Cardiac muscle cell (in vitro differentiated cells and primary cell): ENCODE measurements at places on chromosomes 7 and 10. TPM values are rescaled to one million over a fixed set of nuclear protein-coding genes. Genes with fewer than 3 reads are reported as not detected.

DNA sequence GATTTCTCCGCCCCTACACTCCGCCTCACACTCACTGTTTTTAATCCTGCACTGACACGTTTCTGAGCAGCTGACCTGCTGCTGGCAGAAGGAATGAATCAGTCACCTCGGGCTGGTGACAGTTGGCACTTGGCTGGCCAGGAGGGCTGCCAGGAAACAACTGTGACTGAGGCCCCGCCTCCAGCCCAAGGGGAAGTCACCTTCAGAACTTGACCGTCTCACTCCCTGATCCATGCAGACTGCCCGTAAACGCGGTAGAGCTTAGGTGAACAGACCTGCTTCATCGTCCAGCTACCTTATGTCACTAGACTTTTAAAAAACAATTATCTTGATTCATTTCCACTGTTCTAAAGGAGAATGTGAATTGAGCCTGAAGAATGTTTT, 107.5 kb downstream of the DOCK1 start:
- DNase-seq, result peak; percentile 95
- no peak overlapping the region for H3K4me3 ChIP-seq
- peaks cover 23% of the 10 kb centered on the region for H3K4me1 ChIP-seq
- H3K36me3 ChIP-seq, result no peaks in the 10 kb centered on the region

- no peak overlapping the region for H3K27ac ChIP-seq
- H3K36me3 ChIP-seq, result no peaks in the 10 kb centered on the region
- no peak overlapping the region for H3K4me3 ChIP-seq
- H3K27me3 ChIP-seq, result no peaks in the 10 kb centered on the region
- no peak for DNase-seq
- no peaks in the 10 kb centered on the region for H3K4me1 ChIP-seq
These were observed 219.6 kb upstream of the NPSR1 start for GRCh38 chr7:34438436-34438835.

- H3K36me3 ChIP-seq, result no peaks in the 10 kb centered on the region
- H3K27me3 ChIP-seq, result no peaks in the 10 kb centered on the region
- no peak for DNase-seq
- H3K4me1 ChIP-seq, result no peaks in the 10 kb centered on the region
These were observed 250.9 kb upstream of the TMEM72 start for GRCh38 chr10:44660271-44660670.

DNA sequence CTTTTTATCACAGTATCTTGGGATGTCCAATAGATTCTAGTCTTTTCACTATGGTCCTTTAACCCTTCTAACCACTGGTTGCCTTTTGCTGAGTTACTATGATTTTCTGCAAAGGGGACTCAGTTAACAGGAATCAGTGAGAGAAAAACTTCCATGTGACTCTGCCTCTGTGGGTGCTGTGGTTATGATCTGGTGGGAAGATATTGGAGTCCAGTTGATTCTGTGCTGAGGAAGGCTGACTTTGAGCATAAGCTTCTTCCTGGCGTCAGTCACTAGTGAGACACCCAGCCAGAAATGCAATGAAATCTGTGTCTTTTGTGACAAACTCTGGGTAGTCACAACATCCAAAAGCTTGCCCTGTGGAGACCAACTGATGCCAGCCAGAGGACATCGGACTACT, 648.0 kb downstream of the SUGCT start:
- peaks cover 31% of the 10 kb centered on the region for H3K4me1 ChIP-seq
- no peaks in the 10 kb centered on the region for H3K27me3 ChIP-seq
- H3K4me3 ChIP-seq, result no peak overlapping the region
- no peak overlapping the region for H3K27ac ChIP-seq
- no peak for DNase-seq

Gene RHBDD2
- 83.6 and 115 TPM in 2 replicates for total RNA-seq

GRCh38 chr10:14185316-14186045, 145.2 kb downstream of the FRMD4A start:
- no peaks in the 10 kb centered on the region for H3K27me3 ChIP-seq
- peak overlapping the region; percentile 44 for H3K27ac ChIP-seq
- DNase-seq, result peak; percentile 78
- H3K4me3 ChIP-seq, result no peak overlapping the region
- H3K4me1 ChIP-seq, result no peaks in the 10 kb centered on the region

- H3K27me3 ChIP-seq, result peaks cover 15% of the 10 kb centered on the region
- H3K27ac ChIP-seq, result no peak overlapping the region
- H3K36me3 ChIP-seq, result no peaks in the 10 kb centered on the region
- peaks cover 37% of the 10 kb centered on the region for H3K4me1 ChIP-seq
These were observed 6.1 kb downstream of the ADCY1 start for GRCh38 chr7:45580053-45580872.

GRCh38 chr10:84659027-84659426, 330.6 kb downstream of the CCSER2 start:
- peaks cover 7% of the 10 kb centered on the region for H3K4me1 ChIP-seq
- H3K36me3 ChIP-seq, result no peaks in the 10 kb centered on the region
- H3K4me3 ChIP-seq, result no peak overlapping the region

- DNase-seq, result no peak
- no peak overlapping the region for H3K27ac ChIP-seq
- H3K4me3 ChIP-seq, result no peak overlapping the region
- no peaks in the 10 kb centered on the region for H3K4me1 ChIP-seq
- H3K36me3 ChIP-seq, result no peaks in the 10 kb centered on the region
- no peaks in the 10 kb centered on the region for H3K27me3 ChIP-seq
These were observed 87.1 kb downstream of the SAMD9 start for GRCh38 chr7:93030605-93031225.

DNA sequence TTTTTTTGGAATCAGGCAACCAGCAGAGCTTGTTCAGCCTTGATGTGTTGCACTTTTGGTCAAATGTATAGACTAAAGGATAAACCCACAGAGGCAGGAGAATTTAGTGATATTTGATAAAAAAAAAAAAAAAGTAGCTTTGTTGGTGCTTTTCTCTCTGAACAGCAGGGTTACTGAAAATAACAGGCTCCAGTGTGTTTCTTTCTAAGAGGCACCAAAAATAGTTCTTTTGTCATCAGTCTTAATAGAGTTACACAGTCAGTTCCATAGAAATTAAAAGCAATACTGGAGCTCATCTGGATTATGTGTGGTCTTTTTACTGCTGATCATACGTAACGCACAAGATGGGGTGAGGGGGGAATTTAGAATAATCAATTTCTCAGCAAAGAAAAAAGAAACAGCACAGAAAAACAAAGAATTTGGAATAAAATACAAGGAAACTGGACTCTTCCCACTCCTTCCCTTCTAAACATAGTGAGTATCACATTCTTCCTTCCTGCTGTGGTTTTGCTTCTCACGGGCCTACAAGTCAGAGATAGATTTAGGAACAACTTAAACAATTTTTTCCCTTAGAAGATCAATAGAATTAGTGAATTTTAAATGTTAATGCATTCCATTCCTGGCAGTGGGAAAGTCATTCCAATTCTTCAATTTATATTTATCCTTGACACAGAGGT, 178.8 kb upstream of the AKR1E2 start:
- peaks cover 12% of the 10 kb centered on the region for H3K4me1 ChIP-seq
- H3K27ac ChIP-seq, result no peak overlapping the region
- H3K36me3 ChIP-seq, result no peaks in the 10 kb centered on the region
- H3K4me3 ChIP-seq, result no peak overlapping the region
- DNase-seq, result no peak

DNA sequence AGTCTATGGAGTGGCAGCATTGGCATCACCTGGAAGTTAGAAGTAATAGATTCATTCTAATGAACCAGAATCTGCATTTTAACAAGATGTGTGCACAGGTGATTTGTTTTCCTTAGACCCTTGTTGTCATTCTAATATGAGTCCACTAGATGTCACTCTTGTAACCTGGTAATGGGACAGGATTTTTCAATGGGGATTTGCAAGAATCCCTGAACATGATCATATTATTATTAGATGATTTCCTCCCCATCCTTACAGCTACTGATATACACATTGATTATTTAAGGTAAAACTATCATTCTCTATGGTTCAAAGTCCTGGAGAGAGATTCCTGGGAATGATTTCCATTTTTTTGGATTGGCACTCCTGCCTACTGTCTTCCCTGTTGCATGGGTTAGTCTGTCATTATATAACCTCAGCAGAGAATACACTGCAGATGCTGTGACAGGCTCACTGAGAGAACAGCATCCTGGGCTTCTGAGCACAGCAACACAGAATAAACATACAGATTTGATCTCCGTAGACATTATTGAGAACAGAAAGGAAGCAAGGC, 194.9 kb downstream of the SUGCT start:
- H3K36me3 ChIP-seq, result no peaks in the 10 kb centered on the region
- no peaks in the 10 kb centered on the region for H3K27me3 ChIP-seq
- peaks cover 15% of the 10 kb centered on the region for H3K4me1 ChIP-seq
- peak overlapping the region; percentile 5 for H3K27ac ChIP-seq
- no peak overlapping the region for H3K4me3 ChIP-seq
- DNase-seq, result peak; percentile 63

Gene ANKRD30A
- not detected in 2 replicates for total RNA-seq

DNA sequence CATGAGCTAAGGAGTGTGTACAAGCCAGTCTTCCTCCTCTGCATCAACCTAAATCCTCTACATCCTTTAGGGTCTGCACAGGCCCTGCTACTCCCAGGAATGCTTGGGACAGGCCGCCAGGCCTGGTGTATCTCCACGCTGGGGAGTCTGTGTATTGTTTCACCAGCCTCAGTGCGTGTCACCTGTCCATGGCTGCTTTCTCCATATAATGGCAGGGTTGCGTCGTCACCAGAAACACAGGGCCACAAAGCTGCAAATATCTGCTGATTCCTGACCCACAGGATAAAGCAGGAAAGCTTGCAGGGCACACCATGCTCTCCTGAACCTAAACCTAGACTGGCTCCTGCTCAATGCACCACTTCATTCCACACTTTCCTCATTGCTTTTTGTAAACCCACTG, 45.6 kb downstream of the COBL start:
- no peak overlapping the region for H3K4me3 ChIP-seq
- no peaks in the 10 kb centered on the region for H3K27me3 ChIP-seq
- H3K27ac ChIP-seq, result no peak overlapping the region
- H3K4me1 ChIP-seq, result peaks cover 4% of the 10 kb centered on the region

DNA sequence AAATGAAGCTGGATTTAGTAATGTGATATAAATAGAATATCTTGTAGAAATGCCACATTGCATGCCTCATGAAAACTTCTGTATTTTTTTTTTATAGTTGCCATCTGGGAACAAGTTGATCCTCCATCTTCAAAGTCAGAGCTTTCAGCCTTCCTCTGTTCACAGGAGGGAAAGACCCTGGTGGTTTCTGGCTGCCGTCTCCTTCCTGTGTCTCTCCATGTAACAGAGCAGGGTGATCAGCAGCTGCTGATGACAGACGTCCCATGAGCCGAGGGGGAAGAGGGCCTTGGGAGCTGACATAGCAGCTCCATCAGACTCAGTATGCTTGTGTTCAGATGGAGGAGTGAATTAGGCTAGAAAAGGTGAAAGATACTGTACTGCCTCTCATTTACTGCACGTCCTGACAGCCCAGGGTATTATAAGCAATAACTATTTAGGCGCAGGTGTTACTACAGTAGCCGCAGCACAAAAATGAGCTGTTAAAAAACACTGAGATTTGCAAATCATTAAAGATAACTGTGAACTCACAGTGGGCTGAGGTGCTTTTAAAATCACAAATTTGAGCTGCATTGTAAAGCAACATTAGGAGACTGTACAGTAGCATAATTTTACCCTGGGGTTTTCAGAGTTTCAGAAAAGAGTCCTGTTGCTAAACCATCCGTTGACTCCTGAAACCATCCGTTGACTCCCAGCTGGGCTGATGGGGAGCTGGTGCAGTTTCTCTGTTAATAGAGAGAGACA, 103.3 kb downstream of the CFAP58 start:
- H3K27me3 ChIP-seq, result no peaks in the 10 kb centered on the region
- no peak overlapping the region for H3K4me3 ChIP-seq
- DNase-seq, result no peak
- no peak overlapping the region for H3K27ac ChIP-seq
- peaks cover 5% of the 10 kb centered on the region for H3K4me1 ChIP-seq

- H3K4me3 ChIP-seq, result no peak overlapping the region
- no peaks in the 10 kb centered on the region for H3K4me1 ChIP-seq
- no peak for DNase-seq
These were observed 76.6 kb upstream of the HGF start for GRCh38 chr7:81846398-81846797.

Gene INSYN2A
- total RNA-seq, result not detected in 2 replicates

DNA sequence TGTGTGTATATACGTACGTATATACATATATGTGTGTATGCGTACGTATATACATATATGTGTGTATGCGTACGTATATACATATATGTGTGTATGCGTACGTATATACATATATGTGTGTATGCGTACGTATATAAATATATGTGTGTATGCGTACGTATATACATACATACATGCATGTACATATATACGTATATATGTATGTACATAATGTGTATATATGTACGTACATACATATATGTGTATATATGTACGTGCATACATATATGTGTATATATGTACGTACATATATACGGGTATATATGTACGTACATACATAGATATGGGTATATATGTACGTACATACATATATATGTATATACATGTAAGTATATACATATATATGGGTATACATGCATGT, 332.1 kb downstream of the CRPPA start:
- no peaks in the 10 kb centered on the region for H3K27me3 ChIP-seq
- DNase-seq, result no peak
- no peaks in the 10 kb centered on the region for H3K36me3 ChIP-seq
- peaks cover 5% of the 10 kb centered on the region for H3K4me1 ChIP-seq
- no peak overlapping the region for H3K4me3 ChIP-seq
- H3K27ac ChIP-seq, result no peak overlapping the region

Gene EGFR
- 0.57 and 1.3 TPM in 2 replicates for total RNA-seq
